Stromal cell of bone marrow (primary cell): ENCODE measurements at places on chromosomes 2 and 18.

- DNase-seq: no peak
Observed at GRCh38 chr2:205807758-205808157, 125.5 kb downstream of the NRP2 start.

- no peak for DNase-seq
Observed at GRCh38 chr2:234955971-234956509, 4.2 kb downstream of the SH3BP4 start.

- no peak for DNase-seq
Observed at GRCh38 chr2:9820020-9820973, 23.0 kb upstream of the TAF1B start.

- DNase-seq: no peak
Observed at GRCh38 chr2:150850641-150851040, 363.2 kb upstream of the RND3 start.
